ENCODE measurements at places on chromosomes 3 and 15.
A peak's percentile ranks its signal among the peaks of the same experiment; 100 is the strongest.

- no peak for DNase-seq
Observed at GRCh38 chr3:30124435-30125370, 481.7 kb upstream of the TGFBR2 start.

- DNase-seq = no peak
Observed at GRCh38 chr15:66328771-66329170, 27.7 kb downstream of the TIPIN start.

DNA sequence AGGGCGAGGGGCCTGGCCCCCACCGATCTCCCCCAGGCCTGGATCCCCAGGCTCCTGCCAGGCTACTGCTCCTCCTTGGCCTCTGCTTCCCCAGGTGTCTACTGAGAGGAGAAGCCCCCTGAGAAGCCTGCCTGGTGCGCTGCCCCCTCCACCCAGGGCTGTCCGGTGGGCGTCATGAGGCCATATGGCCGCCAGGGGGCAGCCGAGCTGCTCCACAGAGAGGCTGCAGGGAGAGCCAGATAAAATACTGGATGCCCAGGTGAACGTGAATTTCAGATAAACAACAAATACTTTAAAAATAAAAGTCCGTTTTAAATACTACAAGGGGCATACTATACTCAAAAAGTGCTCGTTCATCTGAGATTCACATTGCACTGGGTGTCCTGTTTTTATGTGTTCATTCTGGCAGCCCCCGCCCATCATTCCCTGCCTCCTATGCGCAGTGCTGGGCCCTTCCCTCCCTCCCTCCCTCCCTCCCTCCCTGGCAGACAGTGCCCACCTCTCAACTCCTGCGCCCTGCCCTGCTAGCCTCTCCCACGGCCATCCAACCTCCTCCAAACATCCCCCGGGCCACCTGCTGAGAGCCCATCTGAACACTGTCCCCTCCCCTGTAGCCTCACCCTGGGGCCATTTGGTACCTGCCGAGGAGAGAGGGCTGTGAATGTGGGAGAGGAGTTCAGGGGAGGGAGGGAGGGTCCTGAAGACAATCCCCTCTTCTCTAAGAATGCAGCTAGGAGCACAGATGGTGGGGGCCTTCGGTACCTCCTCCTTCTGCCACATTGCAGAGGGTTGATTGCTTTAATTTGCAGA is 29.6 kb downstream of the PSTPIP1 start:
- DNase-seq = peak; percentile 91

GRCh38 chr3:189902230-189903186 is 218.2 kb downstream of the P3H2 start:
- DNase-seq = no peak

- no peak for DNase-seq
Observed at GRCh38 chr3:89925976-89926375, 818.6 kb downstream of the EPHA3 start.

DNA sequence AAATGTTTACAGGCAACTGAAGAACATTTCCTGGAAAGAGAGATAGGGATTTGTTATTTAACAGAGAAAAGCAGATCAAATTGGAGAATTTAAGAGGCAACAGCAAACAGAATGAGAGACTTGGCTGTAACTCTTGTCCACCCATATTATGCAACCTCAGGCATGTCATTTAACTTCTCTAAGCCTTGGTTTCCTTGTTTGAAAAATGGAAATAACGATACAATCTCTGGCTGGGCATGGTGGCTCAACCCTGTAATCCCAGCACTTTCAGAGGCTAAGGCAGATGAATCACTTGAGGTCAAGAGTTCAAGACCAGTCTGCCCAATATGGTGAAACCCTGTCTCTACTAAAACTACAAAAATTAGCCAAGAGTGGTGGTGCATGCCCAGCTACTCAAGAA is 23.7 kb downstream of the ARRDC4 start:
- DNase-seq = no peak
